Smooth muscle cell of the brain vasculature (primary cell): ENCODE measurements at places on chromosomes 12 and 14.

- no peak for DNase-seq
Measured at GRCh38 chr14:87018294-87018693, 974.7 kb downstream of the GALC start.

- DNase-seq = no peak
Measured at GRCh38 chr12:15806826-15807225, 17.6 kb upstream of the EPS8 start.

GRCh38 chr12:51904951-51905470 is 2.3 kb upstream of the ACVRL1 start:
- DNase-seq = no peak

- peak; percentile 85 for DNase-seq
Measured at GRCh38 chr12:108618079-108618952, 15.4 kb downstream of the SELPLG start.

DNA sequence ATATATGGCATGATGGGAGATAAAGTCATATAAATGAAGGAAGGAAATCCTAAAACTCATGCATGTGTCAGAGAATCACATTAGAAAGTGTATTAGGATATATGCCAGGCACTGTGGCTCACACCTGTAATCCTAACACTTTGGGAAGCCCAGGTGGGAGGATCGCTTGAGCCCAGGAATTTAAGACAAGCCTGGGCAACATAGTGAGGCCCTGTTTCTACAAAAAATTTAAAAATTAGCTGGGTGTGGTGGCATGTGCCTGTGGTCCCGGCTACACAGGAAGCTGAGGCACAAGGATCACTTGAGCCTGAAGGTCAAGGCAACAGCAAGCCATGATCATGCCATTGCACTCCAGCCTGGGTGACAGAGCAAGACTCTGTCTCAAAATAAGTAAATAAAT is 130.3 kb upstream of the ARID2 start:
- no peak for DNase-seq

DNA sequence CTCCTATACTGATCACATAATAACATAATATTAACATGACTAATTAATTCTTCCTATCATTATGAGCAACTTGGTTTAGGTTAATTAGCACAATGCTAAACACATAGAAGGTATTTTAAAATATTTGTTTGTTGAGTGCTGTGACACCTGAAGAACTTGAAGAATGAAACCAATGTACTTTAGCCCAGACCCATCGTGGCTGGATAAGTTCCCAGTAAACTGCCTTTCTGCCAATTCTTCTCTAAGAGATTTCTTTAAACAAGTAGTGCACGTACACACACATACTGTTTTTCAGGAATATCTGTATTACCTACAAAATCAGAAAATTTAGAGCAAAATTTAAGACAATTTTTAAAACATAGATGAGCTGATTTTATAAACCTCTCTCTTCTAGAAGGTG is 207.4 kb upstream of the SSTR1 start:
- no peak for DNase-seq

- DNase-seq = peak; percentile 13
Measured at GRCh38 chr14:81269100-81269978, 48.6 kb upstream of the GTF2A1 start.

DNA sequence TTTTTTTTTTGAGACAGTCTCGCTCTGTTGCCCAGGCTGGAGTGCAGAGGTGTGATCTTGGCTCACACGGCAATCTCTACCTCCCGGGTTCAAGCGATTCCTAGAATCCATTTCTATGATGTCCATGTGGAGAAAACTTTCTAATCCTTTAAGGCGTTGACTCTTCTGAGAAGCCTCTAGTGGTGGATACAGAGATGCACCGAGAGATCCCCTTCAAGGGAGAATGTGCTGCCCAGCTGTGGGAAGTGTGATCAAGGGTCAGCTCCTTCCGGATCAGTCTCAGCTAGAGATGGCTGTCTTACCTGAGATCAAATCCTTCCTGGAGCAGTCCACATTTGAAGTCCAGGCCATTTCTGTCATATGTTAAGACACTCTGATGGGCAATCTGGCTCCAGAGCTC is 92.7 kb upstream of the HECTD1 start:
- no peak for DNase-seq

DNA sequence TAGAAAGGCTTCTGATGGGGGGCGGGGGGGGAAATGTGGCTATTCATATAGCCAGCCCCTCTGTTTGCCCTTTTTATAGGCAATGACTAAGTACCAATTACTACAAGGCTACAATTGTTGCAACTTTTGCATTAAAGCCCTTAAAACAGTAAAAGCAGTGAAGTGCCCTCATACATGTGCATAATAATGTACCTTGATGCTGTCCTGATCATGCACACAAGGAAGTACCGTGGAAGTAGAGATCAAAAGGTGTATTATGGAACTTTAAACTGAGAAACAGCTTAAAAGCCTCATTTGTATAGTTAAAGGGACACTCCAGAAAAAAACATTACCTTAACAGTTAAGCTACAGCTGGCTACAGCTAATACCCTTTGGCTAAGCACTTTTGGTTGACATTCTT is 111.8 kb downstream of the PLEKHG7 start:
- DNase-seq = no peak

GRCh38 chr12:92070054-92070863 is 75.4 kb downstream of the BTG1 start:
- DNase-seq = no peak
